ENCODE measurements at places on chromosomes 11 and 22.

GRCh38 chr22:47601666-47602065 is 839.2 kb downstream of the TBC1D22A start:
- no peak for DNase-seq

- no peak for DNase-seq
Observed at GRCh38 chr11:104694259-104695064, 203.8 kb downstream of the CASP12 start.

DNA sequence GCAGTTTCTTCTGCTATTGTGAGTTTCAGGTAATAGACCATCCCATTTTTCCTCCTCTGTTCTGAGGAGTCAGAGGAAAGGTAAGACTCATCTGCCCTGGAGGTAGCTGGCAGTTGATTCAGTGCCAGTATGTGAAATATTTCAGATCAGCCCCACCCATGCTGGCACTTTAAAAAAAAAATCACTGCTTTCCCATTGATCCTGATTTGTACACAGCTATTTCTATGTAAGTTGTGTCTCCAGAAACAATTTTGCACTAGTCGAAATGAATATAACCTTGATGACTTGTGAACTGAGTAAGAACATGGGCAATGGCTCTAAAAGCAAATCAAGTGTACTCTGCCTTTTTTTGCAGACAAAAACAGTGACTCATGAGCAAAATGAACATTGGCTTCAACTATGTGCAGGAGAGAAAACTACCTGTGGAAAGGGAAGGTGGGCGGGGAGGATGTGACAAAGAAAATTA is 82.0 kb upstream of the OR5AK2 start:
- no peak for DNase-seq

DNA sequence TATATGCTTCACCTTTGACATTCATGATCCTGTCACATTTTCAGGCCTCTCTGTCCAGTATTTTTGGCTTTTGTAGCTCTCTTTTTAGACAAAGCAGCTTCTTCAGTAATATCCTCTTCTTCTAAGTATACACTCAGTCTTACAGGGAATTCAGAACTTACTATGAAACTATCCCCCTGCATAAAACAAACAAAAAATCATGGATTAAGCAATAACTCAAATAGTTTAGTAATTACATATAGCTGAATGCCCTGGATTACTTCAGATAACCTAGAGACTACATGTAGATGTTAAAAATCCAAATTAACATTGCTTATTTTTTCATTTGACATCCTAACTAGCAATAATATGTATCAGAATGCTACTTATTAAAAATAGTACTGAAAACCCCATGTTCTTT is 5.2 kb downstream of the TAF1D start:
- no peak for DNase-seq

DNA sequence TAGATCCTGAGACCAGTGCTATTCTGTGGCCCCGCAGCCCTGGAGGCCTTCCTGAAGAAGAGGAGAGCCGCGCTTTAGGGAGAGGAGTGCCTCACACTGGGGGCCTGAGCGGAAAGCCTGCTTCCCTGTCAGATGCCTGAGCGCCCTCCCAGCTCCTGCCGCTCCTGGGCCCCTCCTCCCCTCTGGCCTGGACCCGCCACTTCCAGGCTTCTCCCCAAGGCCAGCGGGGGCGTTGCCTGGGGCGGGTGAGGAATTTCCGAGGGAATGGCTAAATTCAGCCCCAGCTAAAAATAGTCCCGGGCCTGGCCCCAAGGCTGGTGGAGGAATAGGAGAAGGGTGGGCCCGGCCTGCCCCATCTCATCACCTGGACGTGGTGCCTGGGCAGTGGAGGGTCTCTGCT is 15.4 kb downstream of the ARHGEF17 start:
- DNase-seq: peak; percentile 52

GRCh38 chr11:196786-197731 is 4.2 kb downstream of the SCGB1C1 start:
- no peak for DNase-seq

DNA sequence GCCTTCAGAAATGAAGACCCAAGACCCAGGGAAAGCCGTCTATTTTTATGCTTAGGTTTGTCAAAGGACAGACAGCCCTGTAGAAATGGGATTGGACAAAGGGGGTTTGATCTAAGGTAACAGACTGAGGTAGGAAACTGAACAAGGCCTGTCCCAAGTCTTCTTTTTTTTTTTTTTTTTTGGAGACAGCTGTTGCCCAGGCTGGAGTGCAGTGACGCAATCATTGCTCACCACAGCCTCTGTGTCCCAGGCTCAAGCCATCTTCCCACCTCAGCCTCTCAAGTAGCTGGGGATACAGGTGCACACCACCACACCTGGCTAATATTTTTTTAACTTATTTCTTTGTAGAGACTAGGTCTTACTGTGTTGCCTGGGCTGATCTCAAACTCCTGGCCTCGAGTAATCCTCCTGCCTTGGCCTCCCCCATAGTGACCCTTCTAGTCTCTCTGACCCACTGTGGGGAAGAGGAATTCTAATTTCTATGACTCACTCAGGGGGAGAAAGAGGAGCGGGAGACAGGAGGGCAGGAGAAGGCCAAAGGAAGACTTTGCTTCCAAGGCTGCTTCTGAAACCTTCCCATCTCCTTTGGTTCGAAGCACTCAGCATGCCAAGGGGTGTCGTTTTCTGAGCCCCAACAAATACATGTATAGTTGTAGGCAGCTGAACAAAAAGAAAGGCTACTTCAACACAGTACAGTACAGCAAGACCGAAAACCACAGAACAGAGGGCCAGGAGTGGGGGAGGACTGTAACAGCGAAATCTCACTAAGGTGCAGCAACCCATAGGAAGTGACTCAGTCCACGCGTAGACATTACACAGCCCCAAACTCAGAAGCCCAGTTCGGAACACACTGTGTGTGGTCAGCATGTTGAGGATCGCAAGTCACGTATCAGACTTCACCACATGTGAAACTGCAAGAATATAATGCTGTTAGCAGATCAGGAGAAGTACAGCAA is 872 bp downstream of the TMA7B start:
- no peak for DNase-seq
